ENCODE measurements at places on chromosomes 1 and 21.

DNA sequence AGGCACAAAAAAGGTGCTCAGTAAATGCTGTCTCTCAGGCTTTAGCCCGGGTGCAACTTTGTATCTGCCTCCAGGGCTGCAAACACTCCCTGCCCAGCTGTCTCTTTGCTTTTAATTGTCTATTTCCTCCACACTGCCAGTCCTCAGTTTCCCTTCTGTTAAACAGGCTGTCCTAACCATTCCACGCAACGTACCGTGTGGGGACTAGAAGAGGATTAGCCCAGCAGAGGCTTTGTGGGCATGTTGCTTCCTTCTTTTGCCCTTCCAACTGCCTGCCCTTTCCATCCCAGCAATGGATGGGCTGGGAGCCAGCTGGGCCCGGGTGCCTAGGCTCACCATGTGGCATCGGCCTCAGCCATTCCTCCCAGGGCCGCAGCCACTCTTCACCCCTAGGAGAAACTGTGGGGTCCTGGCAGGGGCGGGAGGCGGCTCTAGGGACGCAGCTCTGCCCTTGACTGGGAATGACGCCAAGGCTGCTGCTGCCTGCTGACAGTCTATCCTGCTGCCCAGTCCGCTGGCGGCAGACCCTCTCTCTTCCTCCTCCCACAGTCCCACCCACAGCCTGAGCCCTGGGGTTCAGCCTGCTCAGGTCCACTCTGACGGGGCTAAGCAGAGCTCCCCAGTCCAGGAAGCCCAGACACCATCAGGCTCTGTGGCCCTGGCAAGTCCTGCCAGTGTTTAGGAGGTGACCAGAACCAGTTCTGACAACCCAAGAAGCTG, 40.6 kb upstream of the LRP8 start:
- DNase-seq = no peak

DNA sequence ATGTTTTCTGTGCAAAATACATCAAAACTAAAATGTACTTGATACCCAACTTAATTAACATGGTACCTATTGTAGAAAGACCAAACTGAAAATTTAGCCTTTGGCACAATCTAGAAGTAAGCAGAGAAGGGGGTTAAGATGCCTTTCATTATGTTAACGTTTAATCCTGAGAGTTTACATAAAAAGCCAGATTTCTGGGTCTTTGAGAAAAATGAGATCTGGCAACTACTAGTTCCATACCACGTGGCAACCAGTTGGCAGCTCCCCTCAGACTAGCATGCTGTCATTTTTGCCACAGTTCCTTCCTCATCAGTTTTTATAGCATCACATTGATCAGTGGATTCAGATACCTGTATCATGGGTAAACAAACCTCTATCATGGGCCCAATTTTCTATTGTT, 1.5 kb downstream of the RO60 start:
- no peak for DNase-seq

- DNase-seq = no peak
Measured at GRCh38 chr1:3777078-3777547, 4.6 kb downstream of the SMIM1 start.

GRCh38 chr1:36350659-36351226, 27.3 kb upstream of the EVA1B start:
- no peak for DNase-seq

Measured in GM12864 (cell line).